NCI-H1930 (cell line): ENCODE measurements at places on chromosomes 1 and 21.

GRCh38 chr1:217953922-217954321 is 322.8 kb downstream of the SPATA17 start:
- no peak for DNase-seq

GRCh38 chr1:186325239-186325638 is 49.8 kb downstream of the TPR start:
- DNase-seq, result no peak

DNA sequence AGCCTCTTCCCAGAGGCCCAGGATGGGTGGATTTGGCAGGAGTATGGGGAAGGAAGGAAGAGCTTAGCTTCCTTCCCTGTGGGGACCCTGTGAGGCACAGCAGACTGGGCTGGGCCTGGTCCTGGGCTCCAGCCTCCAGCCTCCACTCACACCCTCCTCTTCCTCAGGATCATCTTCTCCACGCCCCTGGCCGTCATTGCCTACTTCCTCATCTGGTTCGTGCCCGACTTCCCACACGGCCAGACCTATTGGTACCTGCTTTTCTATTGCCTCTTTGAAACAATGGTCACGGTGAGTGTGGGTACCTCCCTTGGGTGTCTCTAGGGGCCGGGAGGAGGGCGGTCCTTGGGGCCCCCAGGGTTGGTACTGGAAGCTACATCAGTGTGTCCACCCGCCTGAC is 10.1 kb downstream of the MFSD2A start:
- no peak for DNase-seq

GRCh38 chr1:42105025-42105424 is 48.2 kb upstream of the GUCA2B start:
- no peak for DNase-seq

DNA sequence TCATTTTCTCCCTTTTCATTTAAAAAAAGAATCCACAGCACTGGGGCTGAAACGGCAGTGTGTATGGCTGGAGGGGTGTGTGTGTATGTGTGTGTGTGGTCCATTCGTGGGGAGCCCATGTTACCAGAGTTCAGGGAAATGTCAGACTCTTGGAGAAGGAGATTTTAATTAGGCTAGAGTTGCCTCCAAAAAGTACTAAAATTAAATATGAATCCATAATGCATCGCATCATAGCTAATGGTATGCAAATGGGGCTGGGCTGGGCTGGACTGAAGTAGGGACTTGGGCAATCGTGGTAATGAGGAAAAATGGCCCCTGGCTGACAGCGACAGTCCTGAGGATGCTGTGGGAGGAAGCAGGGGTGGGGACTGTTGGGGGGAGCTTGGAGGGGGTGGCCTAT is 24.8 kb downstream of the GRIK3 start:
- no peak for DNase-seq

DNA sequence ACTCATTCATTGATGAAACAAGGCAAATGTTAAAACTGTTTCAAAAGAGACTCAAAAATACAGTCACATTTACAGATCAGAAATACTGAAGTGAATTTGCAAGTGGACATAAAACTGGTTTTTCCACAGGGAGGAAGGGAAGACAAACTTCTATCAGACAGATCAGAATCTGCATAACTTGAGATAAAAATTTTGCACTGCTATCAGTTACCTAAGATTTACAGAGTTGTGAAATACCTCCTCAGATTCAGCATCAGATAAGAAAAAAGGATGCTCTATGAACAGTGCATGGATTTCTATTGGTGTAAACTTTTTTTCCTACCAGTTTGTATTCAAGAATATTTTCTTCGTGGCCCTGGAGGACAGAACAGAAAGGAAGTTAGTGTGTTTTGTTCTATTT is 575.4 kb downstream of the RWDD3 start:
- no peak for DNase-seq

- DNase-seq, result no peak
These were observed 257.4 kb upstream of the USP25 start for GRCh38 chr21:15472108-15473040.
